Smooth muscle cell of the coronary artery (primary cell): ENCODE measurements at places on chromosomes 3 and 15. TPM values are rescaled to one million over a fixed set of nuclear protein-coding genes. Genes with fewer than 3 reads are reported as not detected.

The ANKRD63 gene
- total RNA-seq = not detected in 2 replicates

The ROBO2 gene
- under 0.01 and 4.9 TPM in 2 replicates for total RNA-seq

The IL12A gene
- 0.15 and 2.3 TPM in 2 replicates for total RNA-seq

The WDR73 gene
- total RNA-seq = 17.9 and 19.1 TPM in 2 replicates

The MST1R gene
- 0.35 and 0.45 TPM in 2 replicates for total RNA-seq

The TMIE gene
- total RNA-seq = not detected in 2 replicates

The GPR15 gene
- total RNA-seq = not detected in 2 replicates

The EOGT gene
- total RNA-seq = 6.3 and 60.5 TPM in 2 replicates

The GOLGA8A gene
- 9.9 and 11.3 TPM in 2 replicates for total RNA-seq

The NRG4 gene
- total RNA-seq = not detected in 2 replicates

The IDH3A gene
- total RNA-seq = 20.8 and 33.9 TPM in 2 replicates

The SCN11A gene
- total RNA-seq = under 0.01 TPM in 1 of 2 replicates, not detected in the other

The CPLX3 gene
- total RNA-seq = not detected in 2 replicates

The MAP1A gene
- total RNA-seq = 13.8 and 31.1 TPM in 2 replicates

The NPAP1 gene
- not detected in 2 replicates for total RNA-seq

The ERICH6 gene
- 0.08 TPM in 1 of 2 replicates, not detected in the other for total RNA-seq

The LRTM1 gene
- total RNA-seq = not detected in 2 replicates

The PRR20G gene
- not detected in 2 replicates for total RNA-seq

The SLC26A6 gene
- 13.0 and 19.7 TPM in 2 replicates for total RNA-seq

The LMAN1L gene
- not detected in 2 replicates for total RNA-seq

The SKOR1 gene
- total RNA-seq = under 0.01 TPM in 1 of 2 replicates, not detected in the other

The RNF111 gene
- 5.6 and 10.4 TPM in 2 replicates for total RNA-seq

The SLC22A13 gene
- 0.15 and 0.94 TPM in 2 replicates for total RNA-seq

The DAZL gene
- not detected in 2 replicates for total RNA-seq

The MEGF11 gene
- total RNA-seq = not detected in 2 replicates

The TAGLN3 gene
- 0.38 TPM in 1 of 2 replicates, not detected in the other for total RNA-seq

The PLA2G4F gene
- not detected in 2 replicates for total RNA-seq
